Cardiac septum (tissue), 1 donor: ENCODE measurements at places on chromosomes 12 and 14.

- DNase-seq: no peak
These were observed 13.2 kb downstream of the OR6S1 start for GRCh38 chr14:20628063-20628854.

GRCh38 chr12:22856178-22856577 lies 231.2 kb downstream of the ETNK1 start:
- DNase-seq: no peak

GRCh38 chr14:61599942-61600341 lies 95.4 kb upstream of the HIF1A start:
- no peak for DNase-seq

GRCh38 chr14:94337274-94337673 lies 14.1 kb upstream of the SERPINA6 start:
- DNase-seq: no peak

DNA sequence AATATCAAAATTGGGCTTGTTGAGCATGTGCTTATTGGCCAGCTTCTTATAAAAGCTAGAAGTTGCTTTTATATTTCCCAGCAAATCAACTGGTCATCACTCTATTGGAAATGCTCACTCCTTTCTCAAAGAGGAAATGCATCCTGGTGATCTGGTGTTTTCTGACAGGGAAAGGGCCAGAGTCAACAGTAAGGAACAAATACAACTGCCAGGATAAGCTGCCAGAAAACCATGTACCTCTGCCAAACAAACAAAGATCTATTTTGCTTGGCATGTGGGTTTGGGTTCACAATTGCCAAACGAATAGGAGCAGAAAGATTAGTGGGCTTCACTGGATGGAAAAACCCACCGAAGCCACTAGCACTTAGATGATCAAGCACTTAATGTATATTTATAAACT lies 126.9 kb upstream of the PDZRN4 start:
- no peak for DNase-seq

DNA sequence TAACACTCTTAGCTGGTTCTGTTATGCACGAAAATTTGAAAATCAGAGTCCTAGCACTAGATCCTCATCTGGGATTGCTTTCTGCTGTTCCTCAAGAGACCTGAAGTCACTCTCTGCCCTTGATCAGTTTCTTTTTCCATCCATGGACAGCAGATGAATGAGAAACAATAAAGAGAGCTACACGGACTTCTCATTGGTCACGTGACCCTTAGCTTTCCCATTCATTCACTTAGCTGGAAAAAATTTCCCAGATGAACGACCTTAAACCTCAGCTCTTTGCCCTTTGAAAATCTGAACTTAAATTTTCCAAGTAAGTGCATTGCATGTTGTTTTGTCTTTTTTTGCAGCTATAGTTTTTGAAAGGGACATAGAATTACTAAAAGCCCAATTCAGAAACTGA lies 27.2 kb upstream of the RGS6 start:
- DNase-seq: no peak

- no peak for DNase-seq
These were observed 483.2 kb downstream of the APAF1 start for GRCh38 chr12:99128246-99128802.

DNA sequence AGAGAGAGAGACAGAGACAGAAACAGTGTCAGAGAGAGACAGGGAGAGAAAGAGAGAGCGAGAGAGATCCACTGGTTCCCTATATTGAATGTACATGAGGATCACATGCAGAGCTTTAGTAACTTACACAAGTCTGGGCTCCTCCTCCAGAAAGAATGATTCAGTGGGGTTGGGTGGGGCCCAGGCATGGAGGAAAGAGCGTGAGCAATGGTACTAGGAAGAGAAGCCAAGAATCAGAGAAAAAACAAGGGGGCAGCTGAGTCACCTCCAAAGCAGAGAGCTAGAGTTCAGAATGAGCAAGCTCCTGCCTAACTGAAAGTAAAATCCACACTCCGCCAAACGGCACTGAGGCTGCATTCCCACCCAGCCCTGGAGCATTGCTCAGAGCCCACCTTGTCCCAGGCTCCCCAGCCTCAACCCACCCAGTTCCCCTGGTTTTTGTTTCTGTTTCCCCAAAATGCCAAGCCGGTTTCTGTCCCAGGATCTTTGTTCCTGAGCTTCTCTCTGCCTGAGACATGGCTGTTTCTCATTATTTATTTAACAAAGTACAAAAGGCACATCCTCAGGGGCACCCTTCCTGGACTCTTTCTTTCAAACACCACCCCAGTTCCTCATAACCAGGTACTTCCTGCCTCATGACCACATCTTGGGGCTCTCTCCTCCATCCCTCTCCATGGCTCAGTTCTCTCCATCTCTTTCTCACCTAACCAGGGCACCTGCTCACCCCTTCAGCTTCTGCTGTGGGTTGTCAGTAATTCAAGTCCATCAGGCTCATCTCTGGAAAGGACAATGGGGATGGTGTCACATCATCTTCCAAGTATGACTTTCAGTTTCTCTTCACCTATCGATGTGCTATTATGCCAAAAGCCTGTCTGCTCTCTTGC lies 670.3 kb upstream of the TBX3 start:
- DNase-seq: no peak

- no peak for DNase-seq
These were observed 40.8 kb downstream of the VDR start for GRCh38 chr12:47863985-47864384.

- no peak for DNase-seq
These were observed 16.2 kb downstream of the CCDC62 start for GRCh38 chr12:122790393-122791075.

DNA sequence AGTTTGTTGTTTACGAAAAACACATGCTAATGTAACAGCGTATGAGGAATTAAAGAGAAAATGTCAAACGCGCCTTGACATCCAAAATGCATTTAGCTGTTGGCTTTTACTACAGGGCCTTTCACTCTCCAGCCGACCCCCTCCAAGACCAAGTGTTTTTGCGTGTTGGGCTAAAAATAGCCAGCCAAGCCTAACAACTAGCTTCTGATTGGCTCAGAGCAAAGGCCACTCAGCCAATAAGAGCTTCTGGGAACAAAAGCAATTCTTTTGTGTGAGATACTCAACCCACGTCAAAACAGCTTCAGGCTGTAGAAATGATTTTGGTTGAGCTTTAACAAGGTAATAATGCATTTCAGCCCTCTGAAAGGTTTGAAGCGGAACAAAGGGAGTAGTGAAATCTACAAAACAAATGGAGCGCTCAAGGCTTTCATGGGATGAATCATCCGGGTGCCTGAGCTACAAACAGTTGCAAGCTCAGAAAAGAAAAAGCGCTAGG lies 198.7 kb upstream of the DCN start:
- DNase-seq: no peak

- DNase-seq: no peak
These were observed 81.9 kb downstream of the CFAP54 start for GRCh38 chr12:96571101-96571862.

- no peak for DNase-seq
These were observed 138.6 kb downstream of the RPS29 start for GRCh38 chr14:49447540-49448107.

DNA sequence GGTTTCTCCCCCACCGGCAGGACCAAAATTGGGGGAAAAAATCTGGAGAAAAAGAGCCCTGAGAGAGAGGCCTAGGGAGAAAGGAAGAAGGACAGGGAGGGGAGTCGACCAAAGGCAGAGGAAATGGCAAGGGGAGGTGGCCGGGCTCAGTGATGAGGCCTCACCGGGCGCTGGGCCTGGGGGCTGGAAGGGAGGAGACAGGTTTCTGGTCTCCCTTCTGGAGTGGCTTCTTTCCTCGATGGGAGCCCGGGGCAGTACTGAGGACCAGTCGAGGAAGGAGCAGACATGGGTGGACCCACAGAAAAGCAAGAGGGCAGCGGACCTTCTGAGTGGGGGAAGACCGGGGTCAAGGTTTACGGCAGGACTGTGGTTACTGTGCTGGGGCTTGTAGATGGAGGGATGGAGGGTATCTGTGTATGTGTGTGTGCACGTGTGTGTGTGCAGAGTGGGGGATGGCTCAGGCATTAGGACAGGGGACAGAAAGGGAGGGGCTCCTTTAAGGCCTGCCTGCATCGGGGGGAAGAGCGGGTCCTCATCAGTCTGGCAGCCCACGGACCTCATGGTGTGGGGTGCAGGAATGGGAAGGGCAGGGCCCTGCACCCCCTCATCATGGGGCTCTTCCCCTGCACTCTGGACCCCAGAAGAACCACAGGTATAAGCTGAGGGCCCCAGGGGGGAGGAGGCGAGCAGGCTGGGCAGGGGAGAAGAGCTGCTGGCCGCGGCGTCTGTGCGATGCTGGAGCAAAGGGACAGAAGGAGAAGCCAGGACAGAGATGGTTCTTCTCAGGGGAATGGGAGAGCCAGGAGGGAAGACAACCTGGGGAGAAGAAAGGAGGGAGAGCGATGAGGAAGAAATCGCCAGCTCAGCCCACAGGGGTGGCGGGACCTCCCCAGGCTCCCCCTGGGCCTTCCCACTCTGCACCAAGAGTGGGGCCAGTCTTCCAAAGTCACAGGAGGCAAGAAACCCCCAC lies 15.1 kb upstream of the RPLP0 start:
- no peak for DNase-seq

- DNase-seq: no peak
These were observed 535.8 kb downstream of the FUT8 start for GRCh38 chr14:65948302-65948701.

DNA sequence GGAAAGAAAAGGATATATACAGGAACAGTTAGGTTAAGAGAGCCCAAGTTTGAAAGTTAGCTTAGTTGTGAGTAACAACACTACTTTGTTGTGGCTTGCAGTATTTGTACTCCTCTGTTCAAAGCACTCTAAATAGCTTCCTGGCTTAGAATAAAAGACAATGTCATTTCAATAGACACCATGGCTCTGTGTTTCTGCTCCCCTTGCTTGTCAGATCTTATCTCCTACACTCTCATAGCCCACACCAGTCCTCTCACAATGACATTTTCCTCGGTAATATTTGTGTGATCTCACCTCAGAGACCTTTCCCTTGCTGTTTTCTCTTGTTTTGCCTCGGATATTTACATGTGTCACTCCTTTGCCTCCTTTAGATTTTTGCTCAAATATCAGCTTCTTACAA lies 418.4 kb downstream of the MDGA2 start:
- no peak for DNase-seq

- no peak for DNase-seq
These were observed 55.2 kb downstream of the SPTB start for GRCh38 chr14:64824471-64824870.

GRCh38 chr14:77098529-77099353 lies 683 bp downstream of the CIPC start:
- DNase-seq: peak; percentile 88

DNA sequence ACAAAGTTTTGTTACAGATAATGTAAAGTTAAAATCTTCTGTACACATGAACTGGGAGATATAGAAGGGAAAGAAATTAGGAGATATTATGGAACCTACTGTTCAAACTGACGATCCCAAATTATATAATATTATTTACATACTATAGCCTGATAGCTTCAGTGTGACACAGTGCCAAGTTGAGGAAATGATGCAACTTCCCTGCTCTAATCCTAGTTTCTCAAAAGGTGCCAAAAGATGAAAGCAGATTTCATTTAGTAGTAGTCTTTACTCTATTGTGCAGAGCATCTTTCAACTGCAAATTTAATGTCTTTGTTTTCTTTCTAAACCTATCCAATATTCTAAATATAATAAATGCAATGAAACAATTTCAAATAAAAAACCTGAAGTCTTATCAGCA lies 46.9 kb downstream of the COCH start:
- no peak for DNase-seq

GRCh38 chr12:24479131-24479530 lies 469.8 kb downstream of the BCAT1 start:
- no peak for DNase-seq

- DNase-seq: no peak
These were observed 98.3 kb downstream of the PTGER2 start for GRCh38 chr14:52412426-52412825.

GRCh38 chr12:52495389-52495788 lies 2.3 kb upstream of the KRT6A start:
- DNase-seq: no peak

- no peak for DNase-seq
These were observed 39.2 kb downstream of the RASSF3 start for GRCh38 chr12:64649487-64649886.

DNA sequence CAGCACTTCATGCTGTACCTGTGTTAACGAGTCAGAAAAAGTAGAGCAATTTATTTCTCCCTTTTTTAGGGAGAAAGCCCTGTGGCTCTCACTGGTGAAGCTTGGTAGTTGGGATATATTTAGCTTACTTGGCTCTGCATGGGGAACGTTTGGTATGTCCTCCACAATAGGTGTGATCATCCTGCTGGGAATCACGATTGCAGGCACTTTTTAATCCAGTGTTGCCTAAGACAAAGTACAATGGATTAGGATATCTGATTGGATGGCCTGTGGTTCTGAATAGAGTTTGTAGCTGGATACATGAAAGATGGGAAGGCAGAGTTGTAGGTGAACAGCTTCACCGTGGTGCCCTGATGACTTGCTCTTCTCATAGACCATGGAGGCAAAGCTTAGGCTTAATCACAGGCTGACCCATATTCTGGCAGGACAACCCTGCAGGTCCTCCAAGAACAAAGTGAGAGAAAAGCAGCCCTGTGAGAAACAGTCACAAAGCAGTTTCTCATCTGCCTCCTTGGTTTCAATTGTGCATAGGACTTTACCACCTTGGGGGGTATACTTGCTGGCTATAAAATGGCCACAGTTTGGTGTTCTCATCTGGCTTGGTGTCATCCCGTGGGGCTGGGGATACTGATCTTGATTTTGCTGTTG lies 7.5 kb downstream of the RESF1 start:
- DNase-seq: no peak

DNA sequence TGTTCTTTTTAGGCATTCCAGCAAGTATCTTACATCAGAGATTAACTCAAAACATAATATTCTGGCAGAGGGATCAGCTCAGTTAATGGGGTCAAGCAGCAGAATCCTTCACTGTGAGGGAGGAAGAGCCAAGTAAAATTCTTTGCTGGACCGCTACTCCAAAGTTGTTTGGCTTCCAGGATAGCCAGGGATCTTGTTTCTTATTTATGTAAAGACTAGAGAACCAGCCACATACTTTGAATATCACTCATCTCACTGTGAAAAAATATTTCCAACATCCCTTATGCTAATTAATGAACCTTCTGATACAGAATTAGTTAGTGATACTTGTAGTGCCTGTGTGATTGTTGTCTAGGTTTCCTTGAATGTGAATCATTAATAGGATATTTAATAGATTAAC lies 94.2 kb downstream of the PLEKHA5 start:
- DNase-seq: no peak

DNA sequence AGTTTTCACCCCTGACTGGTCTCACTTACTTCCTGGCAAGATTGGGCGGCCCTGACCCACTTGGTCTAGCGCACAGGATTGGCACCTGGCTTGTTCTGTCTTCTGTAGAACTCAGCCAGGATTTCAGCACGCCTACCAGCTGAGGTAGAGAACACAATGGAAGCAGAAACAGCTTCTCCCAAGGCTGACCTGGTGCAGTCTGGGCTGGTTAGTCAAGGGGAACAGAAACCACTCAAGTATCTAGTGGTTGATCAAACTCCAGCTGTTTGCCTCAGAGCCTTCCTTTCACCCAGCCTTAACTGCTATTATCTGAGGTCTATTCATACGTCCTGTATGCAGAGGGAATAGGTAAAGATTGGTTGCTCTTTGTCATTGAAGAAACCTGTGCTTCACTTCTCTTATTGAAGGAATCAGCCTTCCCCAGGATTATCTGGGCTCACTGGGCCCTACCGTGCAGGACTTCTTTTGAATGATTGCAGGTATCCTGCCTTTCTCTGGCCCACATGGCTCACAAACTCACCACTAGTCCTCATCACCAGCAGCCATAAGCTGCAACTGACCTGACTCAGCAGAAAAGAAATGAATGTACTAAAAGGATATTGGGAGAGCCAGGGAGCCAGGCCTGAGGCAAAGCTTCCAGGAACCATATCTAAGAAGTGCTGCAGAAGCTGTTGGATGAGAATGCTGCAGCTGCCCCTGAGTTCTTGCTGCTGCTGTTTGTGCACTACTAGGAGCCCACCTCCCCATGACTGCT lies 2.5 kb upstream of the PLEKHD1 start:
- peak; percentile 56 for DNase-seq
